ENCODE measurements at places on chromosomes 6 and 20.

GRCh38 chr20:34343458-34344211 lies 19.4 kb upstream of the ITCH start:
- no peak for DNase-seq

DNA sequence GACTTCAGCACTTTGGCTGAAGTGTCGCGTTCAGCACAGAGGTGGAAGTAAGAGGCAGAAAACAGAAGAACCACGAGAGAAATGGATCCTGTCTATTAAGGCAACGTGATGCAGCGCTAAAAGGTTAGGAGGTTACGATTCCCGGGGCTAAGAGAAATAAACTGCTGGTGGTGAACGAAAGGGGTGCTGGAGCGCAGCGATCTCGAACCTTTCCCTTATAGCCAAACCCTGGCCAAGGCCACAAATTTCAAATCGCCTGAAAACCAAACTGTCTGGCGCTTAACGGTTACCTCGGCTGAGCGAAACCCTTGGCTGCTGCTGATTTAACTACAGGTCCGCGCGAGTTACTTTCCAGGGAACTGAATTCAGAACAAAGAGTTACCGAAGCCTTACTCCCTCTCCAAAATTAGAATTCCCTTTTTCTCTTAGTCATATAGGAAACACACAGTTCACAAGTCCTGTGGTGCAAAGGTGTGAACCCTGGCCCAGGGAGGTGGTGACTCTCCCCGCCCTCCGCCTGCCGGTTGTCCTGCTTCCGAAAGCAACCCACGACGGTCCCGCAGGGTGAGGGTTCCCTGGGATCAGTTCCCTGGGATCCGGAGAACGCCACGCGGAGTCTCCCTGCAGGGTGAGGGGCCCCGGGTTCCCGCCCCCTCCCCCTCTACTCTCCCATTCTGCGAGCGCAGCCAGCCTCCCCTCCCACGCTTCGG lies 1.3 kb upstream of the SLC35D3 start:
- DNase-seq: peak; percentile 3

DNA sequence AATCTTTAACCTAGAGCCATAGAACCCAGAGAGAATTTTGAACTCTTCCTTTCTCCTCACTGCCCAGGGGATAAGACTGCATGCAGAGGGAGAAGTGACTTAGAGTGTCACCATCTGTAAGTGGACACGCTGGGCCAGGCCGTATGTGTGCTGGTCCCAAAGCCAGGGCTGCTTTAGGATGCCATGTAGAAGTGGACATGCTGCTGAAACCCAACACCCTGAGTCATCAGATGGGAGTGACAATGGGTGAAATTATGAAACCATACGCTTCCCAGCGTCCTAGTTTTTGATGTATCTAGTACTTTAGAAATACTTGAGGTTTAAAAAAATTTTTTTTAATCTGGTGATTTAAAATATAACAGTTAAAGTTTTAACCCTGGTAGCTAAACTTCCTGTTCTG lies 191.1 kb downstream of the FNDC1 start:
- DNase-seq: peak; percentile 22

GRCh38 chr6:16769131-16769985 lies 8.1 kb upstream of the ATXN1 start:
- DNase-seq: peak; percentile 97

GRCh38 chr20:51360451-51361201 lies 181.9 kb downstream of the NFATC2 start:
- DNase-seq: peak; percentile 100
